ENCODE measurements at places on chromosomes 3 and 15.

GRCh38 chr3:99803297-99803696, 14.4 kb upstream of the CMSS1 start:
- no peak for DNase-seq

- no peak for DNase-seq
These were observed 118.9 kb upstream of the CCDC54 start for GRCh38 chr3:107258300-107258699.

DNA sequence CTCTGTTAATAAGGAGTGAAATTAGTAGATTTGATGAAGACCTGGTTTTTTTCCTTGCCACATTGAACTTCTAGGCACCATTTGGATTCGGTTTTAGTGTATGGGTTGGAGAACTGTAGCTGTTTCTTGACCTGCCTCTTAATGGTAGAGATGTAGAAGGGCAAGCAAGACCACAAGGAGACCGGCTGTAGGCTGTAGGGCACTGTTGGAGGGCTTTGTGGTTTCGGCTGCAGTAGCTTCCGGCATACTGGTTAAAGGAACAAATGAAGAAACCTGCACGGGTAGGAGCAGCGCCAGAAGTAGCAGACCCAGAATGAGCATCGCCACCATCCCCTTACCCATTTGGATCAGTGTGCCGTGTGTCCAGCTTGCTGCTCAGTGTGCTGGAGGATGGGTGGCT, 7.9 kb downstream of the PCLAF start:
- DNase-seq = no peak

GRCh38 chr15:37206690-37207089, 106.3 kb upstream of the MEIS2 start:
- DNase-seq = no peak

GRCh38 chr15:70820214-70820613, 33.7 kb downstream of the LARP6 start:
- DNase-seq = no peak

- DNase-seq = no peak
These were observed 551.6 kb downstream of the ZIC1 start for GRCh38 chr3:147960786-147961185.

GRCh38 chr3:41216993-41217392, 17.7 kb downstream of the CTNNB1 start:
- DNase-seq = no peak

- no peak for DNase-seq
These were observed 767.0 kb downstream of the TUSC7 start for GRCh38 chr3:117476572-117476971.

DNA sequence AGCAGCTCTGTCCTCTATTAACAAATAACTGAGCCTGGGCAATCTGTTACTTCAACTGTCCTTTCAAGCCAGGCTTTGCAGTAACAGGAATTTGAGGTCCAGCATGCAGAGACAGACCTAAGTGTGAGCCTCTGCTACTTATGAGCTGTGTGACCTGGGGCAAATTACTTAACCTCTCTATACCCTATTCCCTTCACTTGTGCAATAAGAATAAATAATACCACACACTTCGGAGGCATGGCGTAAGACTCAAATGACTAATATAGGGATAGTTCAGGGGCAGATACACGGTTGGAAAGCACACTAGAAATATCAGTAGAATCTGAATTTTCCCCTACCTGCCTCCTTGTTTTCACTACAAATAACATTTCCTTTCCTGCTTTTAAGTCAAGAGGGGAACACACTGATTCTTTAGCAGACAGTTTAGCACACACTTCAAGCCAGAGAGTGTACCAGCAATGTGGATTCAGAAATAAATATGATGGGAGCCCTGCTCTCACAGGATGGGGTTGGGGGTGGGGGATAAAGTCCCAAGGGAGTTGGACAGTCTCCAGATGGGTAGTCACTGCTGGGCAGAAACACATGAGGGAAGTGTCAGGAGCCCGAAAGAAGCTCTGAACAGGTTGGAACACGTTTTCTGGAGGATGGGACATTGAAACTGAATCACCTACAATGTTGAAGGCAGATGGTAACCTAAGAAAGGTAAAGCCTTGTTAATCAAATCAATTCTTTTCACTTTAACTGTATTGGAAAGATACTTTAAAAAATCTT, 61.8 kb upstream of the RBP1 start:
- DNase-seq = no peak

- no peak for DNase-seq
These were observed 211.0 kb downstream of the TNIK start for GRCh38 chr3:171249245-171249644.

DNA sequence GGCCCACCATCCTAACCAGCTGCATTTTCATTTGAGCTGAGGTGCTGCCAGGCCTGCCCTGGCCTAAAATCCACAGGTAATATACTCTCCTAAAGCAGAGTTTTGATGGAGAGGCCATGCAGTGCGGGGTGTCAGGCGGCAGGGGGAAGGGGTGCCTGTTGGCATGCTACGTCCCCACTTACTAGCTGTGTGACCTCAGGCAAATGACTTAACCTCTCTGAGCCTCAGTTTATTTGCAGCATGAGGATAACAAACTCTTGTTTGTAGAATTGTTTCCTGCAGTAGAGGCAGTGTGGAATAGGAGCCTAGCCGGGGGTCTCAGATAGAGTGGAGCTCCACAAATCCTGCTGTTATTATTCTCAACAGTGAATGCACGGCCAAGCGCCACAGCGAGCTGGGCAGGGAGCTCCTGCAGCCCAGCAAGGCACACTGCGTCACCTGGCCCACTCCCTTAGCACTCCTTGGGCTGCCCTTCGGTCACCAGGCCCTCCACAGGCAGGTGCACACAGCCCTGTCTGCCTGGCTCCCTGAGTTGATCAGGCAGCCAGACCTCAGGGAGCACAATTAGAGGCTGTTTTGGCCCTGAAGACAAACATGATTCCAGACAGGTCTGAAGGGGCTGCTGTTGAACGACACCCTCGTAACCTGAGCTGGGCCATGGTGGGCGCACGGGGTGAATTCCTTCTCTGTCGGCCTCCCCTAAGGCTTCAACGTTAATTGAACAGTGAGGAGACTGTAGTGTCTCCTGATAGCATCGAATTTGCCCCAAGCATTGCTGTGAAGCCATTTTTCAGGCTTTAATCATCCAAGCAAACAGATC, 248.8 kb upstream of the LYSMD4 start:
- no peak for DNase-seq

GRCh38 chr3:164370970-164371369, 707.3 kb downstream of the SI start:
- no peak for DNase-seq

- DNase-seq = no peak
These were observed 12.6 kb downstream of the LIMD1 start for GRCh38 chr3:45606991-45607712.

DNA sequence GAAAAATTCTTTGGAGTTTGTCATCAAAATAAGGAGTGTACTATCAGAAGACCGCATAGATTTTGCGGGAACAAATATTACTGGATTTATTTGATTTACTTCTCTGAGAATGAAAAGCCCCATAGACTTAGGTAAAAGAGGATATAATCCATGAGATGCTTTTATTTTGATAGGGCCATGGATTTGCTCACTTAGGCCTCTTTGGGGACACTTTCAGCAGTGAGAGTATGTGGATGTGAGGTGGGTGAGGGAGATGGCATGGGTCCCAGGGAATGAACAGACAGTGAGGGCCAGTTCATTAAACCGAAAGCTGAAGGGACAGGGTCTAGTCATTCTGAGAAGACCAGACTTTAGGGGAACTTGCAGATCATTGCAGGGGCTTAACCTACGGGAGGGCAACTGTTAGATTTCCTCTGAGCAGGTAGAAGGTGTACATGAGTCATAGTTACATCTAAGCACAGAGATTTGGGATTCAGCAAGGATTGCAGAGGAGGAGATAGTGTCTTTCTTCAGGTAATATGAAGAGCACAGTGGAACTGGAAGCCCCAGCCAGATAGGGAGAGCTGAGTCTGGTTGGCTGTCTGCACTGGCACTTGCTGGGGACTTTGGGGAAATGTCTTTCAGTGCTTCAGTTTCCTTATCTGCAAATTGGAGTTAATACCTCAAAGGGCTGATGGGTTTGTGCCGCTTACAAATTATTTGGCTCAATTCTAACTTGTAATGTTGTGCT, 30.8 kb downstream of the SH3GL3 start:
- no peak for DNase-seq

- no peak for DNase-seq
These were observed 73.6 kb upstream of the VGLL4 start for GRCh38 chr3:11717301-11717700.

DNA sequence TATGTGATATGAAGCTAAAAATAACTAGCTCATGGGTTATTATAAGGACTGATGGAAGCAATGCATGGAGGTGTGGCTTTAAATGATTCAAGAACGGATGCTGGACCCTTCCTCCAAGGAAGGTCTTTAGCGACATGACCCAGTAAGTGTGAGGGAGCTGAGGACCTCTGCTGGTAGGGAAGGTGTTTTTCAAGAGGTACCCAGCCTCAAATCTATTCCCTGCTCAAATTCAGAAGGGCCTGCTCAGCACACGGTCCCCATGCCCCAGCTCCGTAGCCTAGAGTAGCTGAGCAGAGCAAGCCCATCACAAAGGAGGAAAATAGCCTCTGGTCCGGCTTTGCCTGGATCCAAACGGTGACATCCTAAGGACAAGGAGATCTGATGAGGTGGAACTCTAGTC, 266.2 kb upstream of the IGF1R start:
- DNase-seq = no peak

DNA sequence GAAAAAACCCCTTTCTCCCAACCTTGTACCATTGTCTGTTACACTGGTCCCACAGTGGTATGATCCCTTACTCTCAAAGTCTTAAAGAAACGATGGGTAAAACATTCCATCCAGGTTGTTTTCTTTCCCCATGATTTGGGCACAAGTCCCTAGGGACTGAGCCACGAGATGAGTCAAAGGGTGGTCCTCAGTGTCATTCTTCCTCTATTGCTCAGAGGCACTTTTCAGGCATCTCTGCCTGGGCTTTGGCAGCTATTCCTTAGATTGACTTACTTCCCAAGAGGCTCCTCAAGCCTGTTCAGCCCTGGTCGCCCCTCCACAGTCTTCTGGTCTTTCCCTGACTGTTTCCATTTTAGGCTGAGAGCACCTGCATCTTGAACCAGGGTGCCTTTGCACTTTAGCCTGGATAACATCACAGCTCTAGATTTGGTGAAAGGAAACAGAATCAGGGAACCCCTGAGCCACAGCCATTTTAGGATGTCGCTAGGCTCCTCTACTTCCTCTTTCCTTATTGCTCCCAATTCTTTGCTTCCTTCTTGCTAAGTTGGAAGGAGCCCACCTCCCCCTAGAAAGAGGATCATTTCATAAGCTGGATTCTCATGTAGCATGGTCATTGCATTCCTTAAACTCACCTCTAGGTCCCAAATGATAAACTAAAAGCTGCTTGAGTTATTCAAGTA, 131.0 kb upstream of the TPRG1 start:
- DNase-seq = no peak

DNA sequence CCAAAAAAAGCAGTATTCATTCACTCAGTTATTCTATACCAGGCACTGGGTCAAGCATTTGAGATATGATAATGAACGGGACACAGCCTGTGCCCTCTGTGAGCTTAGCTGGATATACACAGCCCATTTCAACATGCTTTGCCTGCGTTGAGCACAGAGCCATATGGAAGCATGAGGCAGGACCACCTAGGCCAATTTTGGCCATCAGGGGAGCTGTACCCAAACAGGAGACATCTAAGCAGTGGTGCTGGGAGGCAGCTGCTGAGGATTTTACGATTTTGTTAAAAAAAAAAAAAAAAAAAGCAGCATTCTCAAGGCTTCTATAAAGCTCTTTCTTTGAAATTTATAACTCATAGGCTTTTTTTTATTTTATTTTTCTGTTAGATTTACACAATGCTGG, 87.2 kb upstream of the SLC2A2 start:
- no peak for DNase-seq

- DNase-seq = no peak
These were observed 23.8 kb downstream of the EFCAB12 start for GRCh38 chr3:129404610-129405009.

DNA sequence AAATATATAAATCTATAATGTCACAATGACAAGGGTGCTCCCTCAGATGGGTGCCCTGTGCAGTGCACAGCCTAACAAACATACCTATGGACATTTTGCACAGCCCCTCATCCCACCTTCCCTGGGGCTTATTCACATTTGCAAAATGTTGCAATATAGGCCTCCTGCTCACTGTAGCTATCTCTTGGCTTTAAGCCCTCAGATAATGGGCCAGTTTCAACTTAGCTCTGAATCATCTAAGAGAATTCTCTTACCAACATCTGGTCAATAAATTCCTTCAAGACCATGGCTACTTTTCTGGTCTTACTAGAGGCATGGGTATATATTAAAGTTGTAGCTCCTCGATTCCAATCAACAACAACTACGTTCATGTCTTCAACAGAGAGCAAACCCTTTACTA, 17.9 kb downstream of the LIPH start:
- no peak for DNase-seq

- peak; percentile 5 for DNase-seq
These were observed 486 bp downstream of the LSG1 start for GRCh38 chr3:194671511-194671899.

GRCh38 chr3:20742903-20743552, 557.0 kb upstream of the SGO1 start:
- no peak for DNase-seq

- no peak for DNase-seq
These were observed 44.8 kb downstream of the POLR2M start for GRCh38 chr15:57751177-57751800.

GRCh38 chr3:149934524-149934923, 36.2 kb downstream of the PFN2 start:
- no peak for DNase-seq

DNA sequence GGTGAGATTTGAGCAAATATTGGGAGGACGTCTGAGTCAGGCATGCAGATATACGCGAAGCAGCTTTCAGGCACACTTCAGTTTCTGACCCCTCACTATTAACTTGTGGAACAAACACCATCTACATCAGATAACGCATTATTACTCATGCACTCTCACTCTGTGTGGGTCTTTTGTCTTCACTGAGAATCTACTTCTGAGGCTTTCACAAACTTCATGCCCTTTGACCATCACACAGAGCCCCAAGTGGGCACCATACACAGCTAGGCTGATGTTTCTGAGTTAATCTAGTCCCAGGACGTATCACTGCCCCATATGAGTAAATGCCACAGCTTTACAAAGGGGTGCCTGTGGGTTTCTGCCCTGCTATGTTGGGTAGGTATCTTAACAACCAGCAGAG, 39.6 kb upstream of the IP6K2 start:
- no peak for DNase-seq

DNA sequence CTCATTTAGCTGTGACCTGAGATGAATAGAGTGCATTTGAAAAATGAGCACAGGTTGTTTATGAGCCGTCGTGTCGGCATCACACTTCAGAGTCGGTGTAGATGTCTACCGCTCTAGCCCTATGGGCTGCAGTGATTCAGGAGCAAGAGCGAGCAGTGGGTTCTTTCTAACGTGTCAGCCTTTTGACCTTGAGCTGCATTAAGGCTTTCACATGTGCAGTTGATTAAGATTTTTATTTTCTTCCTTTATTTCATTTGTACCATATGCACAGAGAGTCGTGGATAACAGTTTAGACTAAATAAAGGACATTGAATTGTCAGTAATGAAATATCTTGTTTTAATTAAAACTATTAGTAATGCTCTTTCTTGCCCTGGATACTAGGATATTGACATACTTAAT, 368.2 kb downstream of the PTPRG start:
- DNase-seq = no peak

GRCh38 chr3:128402319-128402718, 64.4 kb downstream of the DNAJB8 start:
- no peak for DNase-seq

- DNase-seq = no peak
These were observed 7.7 kb upstream of the GNAT1 start for GRCh38 chr3:50183755-50184154.

Data from NCI-H748 treated with DMSO at 0.1 percent for 48 hours (cell line).